ENCODE measurements at places on chromosomes 12 and 14.
A peak's percentile ranks its signal among the peaks of the same experiment; 100 is the strongest.

DNA sequence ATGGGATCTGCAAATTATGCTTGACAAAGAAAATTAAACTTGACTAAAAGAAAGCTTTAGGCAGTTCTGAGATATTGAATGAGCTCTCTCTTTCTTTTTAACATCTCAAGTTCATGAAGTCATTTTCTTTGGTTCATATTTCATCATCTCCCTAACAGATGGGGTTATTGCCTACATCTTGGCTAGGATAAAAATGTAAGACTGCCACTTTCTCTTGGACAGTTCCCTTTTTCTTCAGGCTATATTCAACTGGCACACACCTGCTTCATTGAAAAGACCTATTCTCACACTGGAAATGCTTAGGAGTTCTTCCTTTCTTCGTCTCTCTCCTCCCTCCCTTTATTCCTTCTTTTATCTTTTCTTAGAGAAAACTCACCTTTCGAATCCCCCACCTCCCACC lies 355.9 kb upstream of the SEL1L start:
- no peak for DNase-seq

GRCh38 chr14:76742185-76742584 lies 19.1 kb upstream of the VASH1 start:
- DNase-seq: no peak

GRCh38 chr14:66117600-66117999 lies 368.6 kb upstream of the CCDC196 start:
- DNase-seq: no peak

DNA sequence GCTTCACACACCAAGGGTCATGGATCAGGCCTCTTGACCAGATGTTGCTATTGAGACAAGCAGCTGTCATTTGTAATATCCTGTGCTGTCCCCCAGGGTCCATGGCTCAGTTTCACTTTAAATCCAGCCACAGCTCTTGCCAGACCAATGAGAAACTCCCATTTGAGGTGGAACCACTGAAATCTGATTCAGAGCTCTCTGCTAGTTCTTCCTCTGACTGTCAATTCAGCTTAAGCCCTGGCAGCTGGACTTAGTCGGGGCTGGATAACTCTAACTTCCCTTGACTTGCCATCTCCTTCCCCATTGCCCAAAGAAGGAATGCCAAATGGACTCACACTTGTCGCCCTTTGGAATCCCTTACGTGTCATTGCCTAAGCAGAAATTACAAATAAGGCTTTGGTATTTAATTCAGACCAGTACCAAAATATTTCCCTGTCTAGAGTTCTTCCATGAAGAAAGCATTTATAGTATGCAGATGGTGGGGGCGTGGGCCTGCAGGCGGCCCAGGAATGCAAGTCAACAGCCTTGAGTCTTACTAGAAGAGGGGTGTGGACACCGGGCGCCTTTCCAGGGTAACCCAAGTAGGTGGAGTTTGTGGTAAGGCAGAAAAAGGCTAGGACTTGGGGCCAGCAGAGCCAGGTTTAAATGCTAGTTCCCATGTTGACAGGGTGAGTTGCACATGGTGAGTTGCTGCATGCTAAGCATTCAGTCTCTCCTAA lies 96.9 kb upstream of the TMPO start:
- DNase-seq: peak; percentile 25

DNA sequence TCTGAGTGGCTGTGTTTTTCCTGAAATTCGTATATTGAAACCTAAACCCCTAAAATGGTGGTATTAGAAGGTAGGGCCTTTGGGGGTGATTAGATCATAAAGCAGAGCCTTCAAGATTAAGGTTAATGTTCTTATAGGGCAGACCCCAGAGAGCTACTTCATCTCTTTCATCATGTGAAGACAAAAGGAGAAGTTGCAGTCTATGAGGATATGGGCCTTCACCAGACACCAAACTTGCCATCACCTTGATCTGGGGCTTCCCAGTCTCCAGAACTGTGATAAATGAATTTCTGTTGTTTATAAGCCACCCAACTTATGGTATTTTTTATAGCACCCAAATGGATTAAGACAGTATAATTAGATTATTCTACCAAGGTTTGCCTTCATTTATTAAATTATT lies 275.0 kb upstream of the ATP2B1 start:
- DNase-seq: no peak

GRCh38 chr12:86292480-86292879 lies 36.3 kb upstream of the MGAT4C start:
- DNase-seq: no peak

GRCh38 chr12:84172823-84173424 lies 739.7 kb downstream of the SLC6A15 start:
- DNase-seq: no peak

- DNase-seq: no peak
Measured at GRCh38 chr14:105307052-105307727, 6.4 kb upstream of the BRF1 start.

DNA sequence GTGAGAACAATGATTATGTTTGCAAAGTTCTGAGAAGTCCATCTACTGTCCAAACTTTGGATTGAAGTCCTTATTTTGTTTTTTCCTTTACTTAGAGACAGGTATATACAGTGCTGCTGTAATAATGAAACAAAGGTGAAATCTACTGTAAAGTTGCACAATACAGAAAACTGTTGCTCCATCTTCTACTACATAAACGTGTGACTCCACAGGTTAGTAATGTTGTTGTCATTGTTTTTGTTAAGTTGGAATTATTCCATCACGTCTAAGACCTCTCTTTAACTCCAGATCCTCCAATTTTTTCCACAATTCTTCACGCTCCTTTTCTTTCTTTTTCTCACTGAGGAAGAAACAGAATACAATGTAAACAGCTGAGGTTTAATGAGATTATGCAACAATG lies 57.0 kb upstream of the GPHB5 start:
- DNase-seq: no peak

- DNase-seq: peak; percentile 42
Measured at GRCh38 chr14:81042438-81042837, 87.0 kb downstream of the TSHR start.

GRCh38 chr14:77158882-77159255 lies 17.3 kb upstream of the ZDHHC22 start:
- DNase-seq: no peak

DNA sequence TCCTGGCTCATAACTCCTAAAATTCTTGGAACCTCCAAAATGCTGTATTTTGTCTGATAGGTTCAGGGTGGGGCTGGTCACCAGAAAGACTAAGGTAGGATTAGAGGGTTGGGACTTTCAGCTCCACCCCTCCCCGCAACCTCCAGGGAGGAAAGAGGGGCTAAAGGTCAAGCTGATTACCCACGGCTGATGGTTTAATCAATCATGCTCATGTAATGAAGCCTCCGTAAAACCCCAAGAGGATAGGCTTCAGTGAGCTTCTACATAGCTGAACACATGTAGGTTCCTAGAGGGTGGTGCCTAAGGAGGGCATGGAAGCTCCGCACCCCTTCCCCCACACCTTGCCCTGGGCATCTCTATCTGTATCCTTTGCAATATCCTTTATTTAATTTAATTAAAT lies 60.0 kb downstream of the DGLUCY start:
- DNase-seq: no peak

- no peak for DNase-seq
Measured at GRCh38 chr12:778615-779014, 26.2 kb downstream of the WNK1 start.

DNA sequence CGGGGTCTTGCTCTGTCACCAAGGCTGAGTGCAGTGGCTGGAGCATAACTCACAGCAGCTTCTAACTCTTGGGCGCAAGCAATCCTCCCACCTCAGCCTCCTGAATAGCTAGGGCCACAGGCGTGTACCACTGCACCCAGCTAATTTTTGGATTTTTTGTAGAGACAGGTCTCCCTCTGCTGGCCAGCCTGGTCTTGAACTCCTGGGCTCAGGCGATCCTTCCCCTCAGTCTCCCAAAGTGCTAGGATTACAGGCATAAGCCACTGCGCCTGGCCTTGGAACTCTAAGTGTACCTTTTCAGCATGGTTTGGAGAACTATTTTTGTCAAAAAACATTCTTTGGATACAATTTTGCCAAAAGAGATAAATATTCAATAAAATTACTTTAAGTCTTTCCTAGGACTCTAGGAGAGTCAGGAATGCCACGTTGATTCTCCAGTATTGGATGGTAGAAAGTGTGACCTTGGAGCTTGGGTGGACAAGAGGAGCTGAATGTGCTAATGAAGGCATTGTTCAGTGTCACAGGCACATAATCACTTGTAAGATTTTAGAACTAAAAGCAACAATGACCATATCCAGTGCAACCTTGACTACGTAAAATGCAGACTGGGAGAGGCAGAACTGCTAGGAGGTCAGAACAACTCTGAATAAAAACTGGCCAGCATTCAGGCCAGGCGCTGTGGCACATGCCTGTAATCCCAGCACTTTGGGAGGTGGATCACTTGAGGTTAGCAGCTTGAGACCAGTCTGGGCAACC lies 2.8 kb downstream of the SRSF9 start:
- DNase-seq: peak; percentile 51

DNA sequence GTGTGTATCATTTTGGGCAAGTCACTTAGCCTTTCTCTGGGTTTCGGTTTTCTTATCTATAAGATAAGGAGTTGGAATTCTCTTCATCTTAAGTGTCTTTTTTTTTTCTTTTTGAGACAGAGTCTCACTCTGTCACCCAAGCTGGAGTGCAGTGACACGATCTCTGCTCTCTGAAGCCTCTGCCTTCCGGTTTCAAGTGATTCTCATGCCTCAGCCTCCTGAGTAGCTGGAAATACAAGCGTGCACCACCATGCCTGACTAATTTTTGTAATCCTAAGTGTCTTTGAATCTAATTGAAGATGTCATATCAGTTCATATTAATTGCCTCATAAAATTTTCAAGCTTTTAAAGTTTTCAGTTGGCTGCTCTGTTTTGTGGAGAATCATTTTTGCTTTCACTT lies 4.0 kb downstream of the SRGAP1 start:
- DNase-seq: no peak

GRCh38 chr12:62552906-62553556 lies 86.4 kb downstream of the MON2 start:
- DNase-seq: no peak

DNA sequence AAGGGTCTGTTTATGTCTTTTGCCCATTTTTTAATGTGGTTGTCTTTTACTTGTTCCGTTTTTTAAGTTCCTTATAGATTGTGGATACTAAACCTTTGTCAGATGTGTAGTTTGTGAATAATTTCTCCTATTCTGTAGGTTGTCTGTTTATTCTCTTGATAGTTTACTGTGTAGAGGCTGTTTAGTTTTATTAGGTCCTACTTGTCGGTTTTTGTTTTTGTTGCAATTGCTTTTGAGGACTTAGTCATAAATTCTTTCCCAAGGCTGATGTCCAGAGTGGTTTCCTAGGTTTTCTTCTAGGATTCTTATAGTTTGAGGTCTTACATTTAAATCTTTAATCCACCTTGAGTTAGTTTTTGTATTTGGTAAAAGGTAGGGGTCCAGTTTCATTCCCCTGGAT lies 33.9 kb downstream of the SLC39A9 start:
- no peak for DNase-seq

GRCh38 chr14:91545946-91546716 lies 36.0 kb upstream of the PPP4R3A start:
- no peak for DNase-seq

DNA sequence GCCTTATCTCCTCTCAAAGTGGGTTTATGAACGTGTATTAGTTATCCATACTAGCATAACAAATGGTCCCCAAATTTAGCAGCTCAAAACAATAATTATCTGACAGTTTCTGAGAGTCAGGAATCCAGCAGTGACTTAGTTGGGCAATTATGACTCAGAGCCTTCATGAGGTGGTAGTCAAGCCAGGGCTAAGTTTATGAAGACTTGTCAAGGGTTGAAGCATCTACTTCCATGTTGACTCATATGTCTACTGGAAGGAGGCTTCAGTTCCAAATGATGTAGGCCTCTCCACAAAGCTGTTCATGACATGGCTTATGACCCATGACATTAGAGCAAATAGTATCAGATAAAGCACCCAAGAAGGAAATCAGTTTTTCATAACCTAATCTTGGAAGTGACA lies 73.2 kb downstream of the IPO8 start:
- DNase-seq: no peak

- DNase-seq: no peak
Measured at GRCh38 chr12:45803111-45803510, 73.6 kb downstream of the ARID2 start.

DNA sequence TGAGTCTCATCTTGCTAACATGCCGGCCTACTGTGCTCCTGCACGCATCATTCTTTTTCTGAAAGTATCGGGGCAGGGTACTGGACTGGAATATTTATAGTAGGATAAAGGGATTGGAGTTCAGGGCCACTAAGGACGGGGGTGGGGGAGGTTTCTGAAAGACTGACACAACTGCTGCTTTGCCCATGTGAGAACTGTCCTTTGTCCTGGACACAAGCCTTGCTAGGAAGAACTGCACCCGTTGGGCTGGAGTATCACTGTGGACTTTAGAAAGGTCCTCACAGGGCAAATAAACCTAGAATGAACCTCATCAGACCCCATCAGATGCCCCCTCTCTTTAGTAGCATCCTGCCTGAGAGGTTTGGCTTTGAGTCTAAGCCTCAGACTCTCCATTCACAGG lies 87.6 kb downstream of the PRMT8 start:
- DNase-seq: no peak

DNA sequence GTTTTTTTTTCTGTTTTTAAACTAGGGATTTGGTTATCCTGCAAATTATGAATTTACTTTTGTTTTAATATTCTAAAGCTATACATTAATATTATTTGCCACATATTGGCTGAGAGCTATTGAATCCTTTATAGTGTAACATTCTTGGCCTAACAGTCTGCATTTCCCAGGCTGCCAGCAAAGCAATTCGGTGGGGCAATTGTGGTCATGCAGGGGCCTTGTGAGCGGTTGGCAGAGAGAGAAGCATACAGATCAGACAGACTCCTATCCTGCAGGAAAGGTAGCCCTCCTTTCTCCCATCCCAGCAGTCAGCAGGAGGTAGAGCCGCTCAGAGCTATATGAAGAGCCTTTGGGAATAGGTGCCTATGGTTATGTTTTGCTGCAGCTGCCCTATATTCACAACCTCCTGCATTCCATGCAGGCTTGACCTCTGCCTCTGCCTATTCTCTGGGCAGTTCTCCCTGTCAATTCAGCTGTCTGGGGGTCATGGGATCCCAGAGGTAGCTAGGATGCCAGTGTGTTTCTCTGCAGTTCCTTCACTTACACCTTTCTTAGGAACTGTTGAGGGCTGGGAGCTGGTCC lies 144.7 kb downstream of the GPHN start:
- DNase-seq: no peak

GRCh38 chr14:50961605-50962221 lies 17.4 kb upstream of the PYGL start:
- DNase-seq: no peak

DNA sequence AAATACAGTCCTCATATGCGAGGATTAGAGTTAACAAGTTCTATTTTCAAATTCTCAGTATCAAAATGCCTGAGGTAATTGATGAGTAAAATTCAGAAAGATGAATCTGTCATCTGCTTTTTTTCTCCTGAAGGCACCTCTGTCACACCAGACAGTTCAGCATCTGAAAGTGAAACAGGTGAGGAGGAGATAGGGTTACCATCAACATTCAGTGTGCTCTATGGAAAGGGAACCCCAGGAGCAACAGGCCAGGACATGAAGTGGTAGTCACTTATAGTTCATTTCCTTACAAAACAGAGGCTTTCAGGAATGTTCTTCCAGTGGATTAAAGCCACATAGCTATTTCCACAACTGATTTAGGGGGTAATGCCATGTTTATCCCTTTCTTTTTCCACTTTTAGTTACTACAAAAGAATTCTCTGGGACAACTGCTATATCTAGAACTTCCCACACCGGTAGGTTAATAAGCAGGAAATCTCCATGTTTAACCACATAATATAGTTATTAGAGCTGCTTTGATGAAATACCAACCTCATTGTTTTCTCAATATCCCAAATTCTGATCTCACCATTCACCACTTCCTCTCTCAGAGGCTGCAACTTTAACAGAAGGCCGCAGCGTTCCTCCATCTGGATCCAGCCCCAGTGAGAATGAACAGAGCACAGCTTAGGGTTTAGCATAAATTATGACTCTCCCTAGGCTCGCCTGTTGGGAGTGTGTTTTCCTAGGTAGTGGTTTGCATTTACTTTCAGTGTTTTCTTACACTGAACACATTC lies 177.0 kb upstream of the CNTN1 start:
- DNase-seq: peak; percentile 39

Measured in inflammatory macrophage treated with lipopolysaccharide for 1 hour (primary cell).